Astrocyte (in vitro differentiated cells and primary cell): ENCODE measurements at places on chromosomes 13 and 19. TPM values are rescaled to one million over a fixed set of nuclear protein-coding genes. Genes with fewer than 3 reads are reported as not detected.
A peak's percentile ranks its signal among the peaks of the same experiment; 100 is the strongest.

- DNase-seq = peak; percentile 83
Observed at GRCh38 chr13:98214008-98214643, 37.1 kb upstream of the RNF113B start.

Gene METTL21C
- not detected in 2 replicates for total RNA-seq

DNA sequence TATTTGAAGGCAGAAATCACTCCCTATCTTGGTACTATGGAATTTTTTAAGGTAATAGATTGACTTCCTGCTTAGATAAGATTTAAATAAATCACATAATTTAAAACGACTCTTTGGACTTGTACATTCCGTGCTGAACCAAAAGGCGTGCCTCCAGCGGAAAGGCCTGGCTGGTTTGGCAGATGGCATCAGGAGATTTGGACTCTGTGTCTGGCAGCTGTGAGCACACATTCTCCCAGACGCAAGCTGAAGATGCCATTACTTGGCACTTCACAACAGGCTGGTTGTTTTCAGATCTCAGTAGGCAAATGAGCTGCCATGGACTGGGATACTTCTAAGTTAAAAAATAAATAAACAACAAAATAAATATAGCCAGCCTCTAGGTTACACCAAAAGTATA lies 104.5 kb upstream of the SLC15A1 start:
- no peak for DNase-seq

Gene LILRA6
- not detected in 2 replicates for total RNA-seq

DNA sequence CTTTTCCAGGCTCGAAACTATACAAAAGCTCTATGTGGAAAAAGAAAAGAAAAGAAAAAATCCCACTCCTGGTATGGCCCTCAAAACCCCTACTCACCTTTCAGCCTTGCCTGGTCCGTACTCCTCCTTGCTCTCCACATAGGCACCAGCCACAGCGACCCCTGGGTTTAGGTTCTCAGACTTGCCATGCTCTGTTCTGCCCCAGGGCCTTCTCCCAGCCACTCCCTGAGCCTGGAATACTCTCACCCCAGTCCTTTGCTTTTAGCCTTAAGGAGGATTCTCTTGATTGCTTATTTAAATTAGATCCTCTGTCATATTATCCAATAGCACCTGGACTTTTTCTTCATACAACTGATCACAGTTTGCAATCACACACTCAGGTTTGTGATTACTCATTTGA lies 522.5 kb downstream of the DIAPH3 start:
- no peak for DNase-seq

DNA sequence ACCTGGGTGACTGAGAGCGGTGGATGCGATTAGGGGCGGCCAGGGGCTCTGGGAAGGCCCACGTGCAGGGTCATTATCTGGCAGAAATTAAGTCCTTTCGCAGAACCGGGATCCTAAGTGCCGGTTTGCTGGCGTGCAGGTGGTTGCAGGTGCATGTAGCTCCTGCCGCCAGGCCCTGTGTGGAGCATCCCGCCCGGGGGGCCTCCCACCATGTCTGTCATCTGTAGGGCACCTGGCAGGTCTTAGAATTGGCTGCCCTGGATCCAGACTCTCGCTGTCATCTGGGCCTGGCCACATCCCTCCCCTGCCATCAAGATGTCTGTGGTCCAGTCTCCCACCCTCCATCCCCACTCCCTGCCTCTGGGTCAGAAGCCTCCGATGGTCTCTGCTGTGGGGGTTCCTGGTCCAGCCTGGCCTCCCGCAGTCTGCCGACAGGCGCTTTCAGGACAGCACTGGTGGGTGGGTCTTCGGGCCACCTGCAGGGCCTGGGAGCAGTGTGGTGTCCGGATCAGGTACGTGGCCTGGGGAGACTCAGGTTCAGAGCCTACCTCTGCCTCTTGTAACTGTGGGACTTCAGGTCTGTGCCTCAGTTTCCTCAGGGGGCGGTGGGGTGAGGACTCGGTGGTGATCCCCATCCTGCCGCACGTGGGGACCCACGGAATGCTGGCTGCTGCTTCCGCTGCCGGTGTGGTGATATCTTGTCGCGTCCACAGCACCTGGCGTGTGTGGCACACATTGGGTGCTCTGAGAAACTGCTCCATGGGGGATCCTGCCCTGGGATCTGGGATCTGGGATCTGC lies 5.4 kb downstream of the GNA11 start:
- no peak for DNase-seq

Gene CBARP
- 18.8 and 19.8 TPM in 2 replicates for total RNA-seq

Gene PRX
- total RNA-seq = 1.5 and 2.6 TPM in 2 replicates

Gene SHANK1
- not detected in 2 replicates for total RNA-seq

Gene CACNA1A
- 7.9 and 9.4 TPM in 2 replicates for total RNA-seq

Gene SELENOV
- not detected in 2 replicates for total RNA-seq

Gene GPC6
- 63.0 and 81.8 TPM in 2 replicates for total RNA-seq

- DNase-seq = peak; percentile 65
Observed at GRCh38 chr13:19597523-19597922, 35.9 kb upstream of the MPHOSPH8 start.

GRCh38 chr19:5960005-5961001 lies 17.6 kb downstream of the RANBP3 start:
- no peak for DNase-seq

GRCh38 chr19:40165362-40165937 lies 25.8 kb upstream of the MAP3K10 start:
- no peak for DNase-seq

- DNase-seq = no peak
Observed at GRCh38 chr19:7349961-7350711, 1.4 kb downstream of the ARHGEF18 start.

DNA sequence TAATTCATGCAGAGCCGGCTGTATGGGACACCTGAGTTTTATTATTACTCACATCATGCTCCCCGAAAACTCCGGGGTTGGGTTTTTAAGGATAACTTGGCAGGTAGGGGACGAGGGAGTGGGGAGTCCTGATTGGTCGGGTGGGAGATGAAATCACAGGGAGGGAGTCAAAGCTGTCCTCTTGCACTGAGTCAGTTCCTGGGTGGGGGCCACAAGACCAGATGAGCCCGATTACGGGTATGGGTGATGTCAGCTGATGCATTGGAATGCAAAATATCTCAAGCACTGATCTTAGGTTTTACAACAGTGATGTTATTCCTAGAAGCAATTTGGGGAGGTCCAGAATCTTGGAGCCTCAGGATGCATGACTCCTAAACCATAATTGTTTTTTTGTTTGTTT lies 18.6 kb upstream of the COG3 start:
- DNase-seq = peak; percentile 64

Gene CPB2
- total RNA-seq = not detected in 2 replicates

GRCh38 chr13:110676595-110677587 lies 29.0 kb downstream of the CARS2 start:
- no peak for DNase-seq

- no peak for DNase-seq
Observed at GRCh38 chr13:109819874-109820273, 33.5 kb upstream of the IRS2 start.

DNA sequence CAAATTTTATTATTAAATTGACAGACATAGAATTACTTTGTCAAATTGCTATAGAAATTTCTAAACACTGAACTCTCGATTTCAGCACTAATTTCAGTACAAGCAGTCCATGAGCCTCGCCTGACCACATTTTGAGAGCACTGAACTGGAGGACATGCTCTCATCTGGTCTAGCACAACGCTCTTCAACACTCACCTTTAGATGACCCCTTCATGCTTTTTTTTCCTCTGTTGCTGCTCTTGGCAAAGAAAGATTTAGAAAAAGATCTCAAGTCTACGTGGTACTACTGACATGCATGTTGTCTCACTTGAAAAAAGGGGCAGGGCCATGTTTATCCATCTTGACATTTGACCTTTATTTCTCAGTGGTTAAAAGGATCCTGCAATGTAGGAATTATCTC lies 981.5 kb downstream of the DIAPH3 start:
- DNase-seq = no peak
